ENCODE measurements at places on chromosomes 4 and X.

- DNase-seq: no peak
Observed at GRCh38 chr4:26272654-26273615, 47.9 kb upstream of the RBPJ start.

- DNase-seq: no peak
Observed at GRCh38 chrX:129705377-129705925, 33.3 kb upstream of the XPNPEP2 start.

- no peak for DNase-seq
Observed at GRCh38 chr4:158884280-158884679, 115.5 kb downstream of the FNIP2 start.

DNA sequence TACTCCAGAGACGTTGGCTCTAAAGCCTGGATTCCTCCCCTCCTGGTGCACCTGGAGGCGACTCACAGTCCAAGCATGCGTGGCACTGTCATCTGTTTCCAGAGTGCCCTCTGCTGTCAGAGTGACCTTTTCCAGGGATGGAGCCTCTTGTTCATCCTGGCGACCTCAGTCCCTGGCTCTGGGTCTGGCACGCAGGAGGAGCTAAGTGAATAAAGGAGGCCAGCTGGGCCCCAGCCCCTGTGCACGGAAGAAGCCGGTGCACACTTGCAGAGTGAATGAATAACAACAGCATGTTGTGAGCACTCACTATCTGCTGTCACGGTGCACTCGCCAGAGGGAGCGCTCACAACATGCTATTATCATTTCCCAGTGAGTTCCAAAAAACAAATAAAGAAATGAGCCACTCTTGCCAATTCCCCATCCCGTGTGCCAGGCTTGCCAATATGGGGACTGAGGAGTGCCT is 27.8 kb upstream of the PSAPL1 start:
- peak; percentile 82 for DNase-seq

DNA sequence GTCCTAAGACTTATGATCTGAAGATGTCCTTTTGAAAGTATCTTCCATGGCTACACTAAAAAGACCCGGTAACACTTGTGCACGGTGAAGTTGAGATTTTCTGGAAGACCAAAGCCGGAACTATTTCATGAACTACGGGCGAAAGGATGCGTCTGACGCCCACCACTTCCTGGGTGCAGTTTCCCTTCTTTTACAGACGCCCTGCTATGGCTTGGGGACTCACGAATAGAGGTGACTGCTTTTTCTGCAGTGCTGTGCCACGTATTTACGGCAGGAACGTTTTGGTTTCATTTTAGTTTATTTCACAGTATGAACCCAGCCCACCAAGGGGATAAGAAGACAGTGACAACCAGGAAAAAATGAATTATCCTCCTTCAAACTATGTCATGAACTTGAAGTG is 180.4 kb downstream of the AFAP1 start:
- DNase-seq: no peak

DNA sequence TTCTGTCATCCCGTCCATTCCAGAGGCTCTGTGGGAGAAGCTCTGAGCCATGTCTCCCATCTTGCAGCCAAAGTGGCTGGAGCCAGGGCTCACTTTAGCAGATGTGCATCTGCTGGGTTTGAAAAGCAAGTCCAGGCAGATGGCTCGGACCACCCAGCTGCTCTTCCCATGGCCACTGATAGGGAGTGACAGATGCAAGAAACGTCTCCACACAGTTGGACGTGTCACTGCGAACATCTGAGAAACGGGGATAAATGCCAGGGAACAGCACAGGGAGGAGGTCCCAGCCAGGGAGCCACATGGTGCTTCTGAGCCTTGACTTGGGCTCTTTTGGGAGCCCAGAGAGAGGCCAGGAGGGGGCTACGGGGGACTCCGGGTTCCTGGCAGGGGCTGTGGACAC is 242.3 kb downstream of the AFAP1 start:
- peak; percentile 80 for DNase-seq

- no peak for DNase-seq
Observed at GRCh38 chr4:78613522-78614321, 62.2 kb downstream of the ANXA3 start.

DNA sequence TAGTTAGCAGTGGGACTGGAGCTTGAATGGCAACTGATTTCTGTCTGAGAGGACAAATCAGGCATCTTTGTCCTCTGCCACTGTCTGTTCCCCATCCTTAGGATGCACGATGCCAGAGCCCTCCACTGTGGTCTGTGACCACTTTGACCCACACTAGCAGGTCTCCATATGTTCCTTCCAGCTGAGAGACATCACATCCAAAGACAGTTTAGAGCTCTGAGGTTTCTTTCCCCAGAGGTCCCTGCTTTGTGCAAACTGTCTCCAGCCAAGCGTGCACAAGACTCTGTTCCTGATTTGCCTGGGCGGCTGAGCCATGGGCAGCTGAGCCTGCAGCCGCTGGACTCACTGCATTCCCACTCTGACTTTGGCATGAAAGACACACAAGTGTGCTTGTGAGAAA is 98.0 kb downstream of the PTTG2 start:
- DNase-seq: peak; percentile 89

- no peak for DNase-seq
Observed at GRCh38 chrX:151132531-151132930, 43.9 kb upstream of the GPR50 start.

GRCh38 chrX:46882266-46882665 is 30.0 kb upstream of the JADE3 start:
- no peak for DNase-seq

GRCh38 chr4:66219401-66219800 is 549.1 kb upstream of the EPHA5 start:
- no peak for DNase-seq
